Motor neuron (in vitro differentiated cells): ENCODE measurements at places on chromosomes 1 and 21. TPM values are rescaled to one million over a fixed set of nuclear protein-coding genes. Genes with fewer than 3 reads are reported as not detected.
A peak's percentile ranks its signal among the peaks of the same experiment; 100 is the strongest.

Gene DCDC2B
- 0.25 and 0.65 TPM in 2 replicates for total RNA-seq

Gene S100A5
- total RNA-seq = not detected in 2 replicates

- ATAC-seq = peak; percentile 79
Observed at GRCh38 chr1:1080122-1080757, 6.1 kb upstream of the RNF223 start.

Gene GFI1
- 0.13 and 0.58 TPM in 2 replicates for total RNA-seq

Gene PLA2G2D
- 0.19 TPM in 1 of 2 replicates, not detected in the other for total RNA-seq

Gene CSMD2
- 0.32 and 0.41 TPM in 2 replicates for total RNA-seq

DNA sequence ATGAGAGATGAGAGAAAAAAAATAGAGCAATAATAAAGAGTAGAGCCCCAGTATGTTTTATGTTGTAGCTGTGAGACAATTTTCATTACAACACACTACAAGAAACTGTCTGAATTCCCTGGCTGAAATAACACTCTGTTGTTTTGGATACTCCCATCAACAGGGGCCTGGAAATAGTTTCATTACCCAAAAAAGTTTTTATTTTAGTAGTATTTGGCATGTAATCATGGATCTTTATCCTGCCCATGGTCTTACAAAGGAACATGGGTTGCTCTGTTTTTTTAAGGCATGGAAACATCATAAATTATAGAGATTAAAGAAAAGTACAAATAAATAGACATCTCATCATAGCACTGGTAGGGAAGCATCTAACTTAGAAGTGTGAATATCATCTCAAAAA, 56.3 kb downstream of the GNG12 start:
- no peak for ATAC-seq

Gene ATP1A4
- total RNA-seq = 0.18 and 0.26 TPM in 2 replicates

Gene TRIM46
- total RNA-seq = 15.0 and 18.2 TPM in 2 replicates

- peak; percentile 58 for ATAC-seq
Observed at GRCh38 chr1:31182352-31182751, 57.3 kb downstream of the NKAIN1 start.

- no peak for ATAC-seq
Observed at GRCh38 chr1:23555270-23555985, 3.9 kb downstream of the ID3 start.

GRCh38 chr21:38384675-38385426, 113.4 kb downstream of the ERG start:
- peak; percentile 11 for ATAC-seq

- ATAC-seq = peak; percentile 50
Observed at GRCh38 chr1:23673086-23673813, 18.4 kb upstream of the RPL11 start.

Gene TRNP1
- total RNA-seq = 28.9 and 32.1 TPM in 2 replicates

DNA sequence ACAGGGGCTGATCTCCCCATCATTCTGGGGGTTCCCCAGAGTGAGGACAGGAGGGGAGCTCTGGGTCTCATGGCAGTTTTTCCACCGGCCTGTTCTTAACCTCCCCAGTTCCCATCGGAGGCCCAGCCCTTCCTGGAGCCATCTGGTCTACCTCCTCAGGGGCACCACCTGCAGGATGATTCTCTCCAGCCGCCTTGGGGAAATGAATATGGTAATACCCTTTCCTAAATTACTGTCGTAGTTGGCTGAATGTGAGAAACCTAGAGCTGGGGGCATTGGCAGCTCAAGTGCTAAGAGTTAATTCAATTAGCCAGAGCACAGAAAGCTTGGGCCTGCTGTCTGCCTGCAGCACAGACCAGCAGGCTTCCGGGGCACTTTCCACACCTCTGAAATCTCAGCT, 64.9 kb downstream of the TAS1R2 start:
- ATAC-seq = no peak

DNA sequence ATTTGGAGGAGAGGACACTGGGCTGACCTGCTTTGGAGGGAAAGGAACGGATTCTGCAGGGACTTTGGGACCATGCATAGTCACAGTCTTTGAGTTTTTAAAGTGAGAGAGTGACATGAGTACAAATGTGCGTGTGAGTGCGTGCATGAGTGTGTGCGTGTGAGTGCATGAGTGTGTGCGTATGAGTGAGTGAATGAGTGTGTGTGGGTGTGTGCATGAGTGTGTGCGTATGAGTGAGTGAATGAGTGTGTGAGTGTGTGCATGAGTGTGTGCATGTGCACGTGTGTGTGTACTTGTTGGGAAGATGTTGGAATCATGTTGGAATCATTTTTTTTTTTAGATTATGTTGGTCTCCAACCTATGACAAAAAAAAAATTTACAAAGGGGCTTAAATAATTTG, 70.5 kb downstream of the PAX7 start:
- no peak for ATAC-seq

Gene EPHA8
- total RNA-seq = 1.6 and 2.0 TPM in 2 replicates

Gene SGIP1
- total RNA-seq = 0.05 and 0.32 TPM in 2 replicates

DNA sequence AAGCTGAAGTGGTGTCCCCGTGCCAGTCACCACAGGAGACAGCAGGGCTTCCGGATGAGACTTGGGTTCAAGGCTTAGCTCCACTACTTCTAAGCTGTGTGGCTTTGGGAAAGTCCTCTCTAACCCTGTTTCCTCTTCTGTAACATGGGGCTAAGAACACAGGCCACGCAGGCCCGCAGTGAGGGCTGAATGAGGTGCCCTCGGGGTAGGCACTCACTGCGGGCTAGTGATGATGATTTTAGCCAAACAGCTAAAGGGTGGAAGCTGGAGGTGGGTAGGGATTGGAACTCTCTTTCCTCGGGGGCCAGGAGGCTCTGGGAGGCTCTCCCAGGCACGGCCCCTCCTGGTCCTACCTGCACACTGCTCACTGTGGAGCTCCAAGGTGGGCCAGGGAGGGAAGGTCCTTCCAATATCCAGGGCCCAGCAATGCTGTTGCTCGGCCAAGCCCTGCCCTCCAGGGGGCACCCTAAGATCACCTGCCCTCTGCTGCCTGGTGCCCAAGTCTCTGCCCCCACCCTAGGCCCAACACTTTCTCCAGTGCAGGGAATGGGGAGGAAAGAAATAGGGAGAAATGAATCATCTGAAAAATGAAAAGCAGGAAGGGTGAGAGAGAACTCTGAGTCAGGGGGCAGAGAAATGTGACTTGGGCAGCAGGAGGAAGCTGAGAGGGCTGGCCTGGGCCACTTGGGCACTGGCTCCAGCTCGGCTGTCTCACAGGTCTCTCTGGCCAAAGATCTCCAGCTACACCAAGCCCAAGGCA, 19.2 kb upstream of the EVA1B start:
- peak; percentile 36 for ATAC-seq

DNA sequence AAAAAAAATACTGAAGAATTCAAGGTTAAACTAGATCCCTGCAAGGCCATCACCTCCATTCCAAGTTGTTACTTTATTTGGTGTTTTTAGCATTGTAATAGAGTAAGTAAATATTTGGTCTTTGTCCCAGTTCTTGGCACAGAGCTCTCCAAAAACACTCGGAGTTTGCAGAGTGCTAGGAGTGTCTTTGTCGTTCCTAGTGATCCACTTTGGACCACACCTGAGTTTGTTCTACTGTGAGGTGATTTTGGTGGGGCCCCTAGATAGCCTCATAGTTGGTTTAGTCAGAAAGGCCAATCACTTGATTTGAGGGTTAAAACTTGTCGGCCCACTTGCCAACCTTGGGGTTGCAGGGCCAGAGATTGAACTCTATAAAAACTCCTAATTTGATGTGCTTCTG, 25.6 kb downstream of the SYNC start:
- ATAC-seq = no peak

Gene TENT5C
- total RNA-seq = 0.14 and 0.16 TPM in 2 replicates

Gene C1QTNF12
- total RNA-seq = 6.1 and 8.5 TPM in 2 replicates

- ATAC-seq = no peak
Observed at GRCh38 chr1:2632051-2632430, 775 bp downstream of the MMEL1 start.

Gene OR10Z1
- 1.4 TPM in 1 of 2 replicates, not detected in the other for total RNA-seq

Gene MAB21L3
- total RNA-seq = 0.11 and 0.13 TPM in 2 replicates

Gene KCNJ9
- total RNA-seq = 8.0 and 8.4 TPM in 2 replicates

- no peak for ATAC-seq
Observed at GRCh38 chr1:208207388-208208131, 36.6 kb downstream of the PLXNA2 start.

- ATAC-seq = no peak
Observed at GRCh38 chr1:223219318-223219635, 76.2 kb upstream of the TLR5 start.
